T-helper 1 cell (primary cell): ENCODE measurements at places on chromosomes 1 and 21.

DNA sequence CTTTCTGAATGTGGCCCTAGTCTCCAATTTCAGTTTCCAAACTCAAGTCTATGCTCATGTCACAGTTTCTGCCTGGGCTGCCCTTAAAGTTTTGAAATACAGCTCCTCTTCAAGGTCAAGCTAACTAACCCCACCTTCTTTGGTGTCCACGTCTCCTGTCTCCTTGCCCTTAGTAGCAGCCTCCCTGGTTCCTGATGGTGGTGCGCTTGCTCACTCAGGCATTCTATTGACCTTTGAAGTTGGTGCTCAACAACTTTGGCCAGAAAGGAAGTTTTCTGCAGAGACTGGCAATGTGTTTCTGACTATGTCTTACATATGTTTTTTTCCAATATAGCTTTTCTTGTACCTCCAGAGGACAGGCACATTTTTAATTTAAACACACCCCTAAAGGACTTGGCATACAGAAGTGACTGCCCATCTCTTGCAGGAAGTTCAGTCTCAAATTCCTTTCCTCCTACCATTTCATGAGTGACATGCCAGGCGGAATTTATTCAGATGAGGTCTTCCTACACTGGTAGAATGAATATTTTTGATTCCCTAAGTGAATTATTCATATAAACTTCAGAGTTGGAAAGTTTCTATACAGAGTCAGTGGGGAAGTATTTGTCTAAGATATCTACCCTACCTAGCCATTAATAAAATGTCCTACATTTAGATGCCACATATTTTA is 364.3 kb upstream of the USP24 start:
- DNase-seq, result no peak

DNA sequence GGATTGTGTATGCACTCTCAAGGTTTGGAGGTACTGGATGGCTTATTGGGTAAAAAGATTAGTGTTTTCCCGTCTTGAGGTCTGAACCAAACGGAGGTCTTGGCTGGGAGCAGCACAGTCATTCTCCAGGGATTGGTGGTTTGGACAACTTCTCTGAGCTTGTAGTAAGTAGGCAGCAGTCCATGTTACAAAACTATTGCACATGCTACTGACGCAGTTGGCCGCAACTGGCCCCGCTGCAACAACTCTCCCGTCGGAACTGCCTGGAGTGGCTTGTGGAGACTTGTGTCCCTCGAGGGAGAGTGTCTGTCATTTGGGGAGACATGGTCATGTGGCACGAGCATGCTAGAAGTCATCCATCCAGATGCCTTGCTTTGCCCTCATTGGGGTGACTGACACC is 276.0 kb downstream of the TM2D1 start:
- DNase-seq, result no peak

GRCh38 chr1:215600258-215600792 is 33.2 kb downstream of the KCTD3 start:
- no peak for DNase-seq

DNA sequence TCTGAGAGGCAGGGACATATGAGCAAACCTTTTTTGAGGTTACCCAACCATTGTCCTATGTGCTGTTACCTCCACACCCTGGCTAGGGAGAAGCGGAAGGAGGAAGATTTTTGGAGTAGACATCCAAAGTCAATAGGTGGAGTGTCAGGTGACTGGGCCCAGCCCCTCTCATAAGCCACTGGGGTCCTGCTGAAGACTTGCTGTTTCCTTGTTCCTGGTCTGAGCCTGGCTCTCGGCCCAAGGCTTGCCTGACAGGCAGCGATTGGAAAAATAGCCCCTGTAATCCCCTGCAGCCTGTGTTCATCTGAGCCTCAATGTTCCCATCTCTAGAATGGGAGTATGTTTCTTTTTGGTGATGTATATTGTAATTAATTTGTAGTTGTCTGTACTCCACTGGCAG is 6.9 kb upstream of the PIGR start:
- no peak for DNase-seq

GRCh38 chr1:162905174-162906158 is 44.5 kb upstream of the CCDC190 start:
- no peak for DNase-seq

DNA sequence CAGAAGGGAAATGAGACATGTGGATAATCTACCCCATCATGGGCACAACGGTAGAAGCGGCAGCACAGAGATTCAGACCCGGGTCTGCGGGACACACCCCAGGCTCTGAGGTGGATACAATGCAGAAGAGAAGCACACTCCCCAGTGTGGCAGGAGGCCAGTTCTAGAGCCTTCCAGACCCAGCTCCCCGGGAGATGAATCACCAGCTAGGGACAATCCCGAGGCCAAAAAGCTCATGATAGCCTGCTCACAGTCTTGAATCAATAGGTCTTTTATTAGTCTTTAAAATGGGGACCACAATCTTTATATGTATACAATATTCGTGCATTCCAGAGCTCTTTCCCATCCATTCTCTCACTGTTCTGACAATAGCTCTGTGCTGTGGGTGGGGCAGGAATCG is 57.3 kb upstream of the DIRAS3 start:
- DNase-seq, result no peak

GRCh38 chr1:108897865-108898720 is 21.3 kb downstream of the GPSM2 start:
- no peak for DNase-seq
